ENCODE measurements at places on chromosomes 16 and 17.

DNA sequence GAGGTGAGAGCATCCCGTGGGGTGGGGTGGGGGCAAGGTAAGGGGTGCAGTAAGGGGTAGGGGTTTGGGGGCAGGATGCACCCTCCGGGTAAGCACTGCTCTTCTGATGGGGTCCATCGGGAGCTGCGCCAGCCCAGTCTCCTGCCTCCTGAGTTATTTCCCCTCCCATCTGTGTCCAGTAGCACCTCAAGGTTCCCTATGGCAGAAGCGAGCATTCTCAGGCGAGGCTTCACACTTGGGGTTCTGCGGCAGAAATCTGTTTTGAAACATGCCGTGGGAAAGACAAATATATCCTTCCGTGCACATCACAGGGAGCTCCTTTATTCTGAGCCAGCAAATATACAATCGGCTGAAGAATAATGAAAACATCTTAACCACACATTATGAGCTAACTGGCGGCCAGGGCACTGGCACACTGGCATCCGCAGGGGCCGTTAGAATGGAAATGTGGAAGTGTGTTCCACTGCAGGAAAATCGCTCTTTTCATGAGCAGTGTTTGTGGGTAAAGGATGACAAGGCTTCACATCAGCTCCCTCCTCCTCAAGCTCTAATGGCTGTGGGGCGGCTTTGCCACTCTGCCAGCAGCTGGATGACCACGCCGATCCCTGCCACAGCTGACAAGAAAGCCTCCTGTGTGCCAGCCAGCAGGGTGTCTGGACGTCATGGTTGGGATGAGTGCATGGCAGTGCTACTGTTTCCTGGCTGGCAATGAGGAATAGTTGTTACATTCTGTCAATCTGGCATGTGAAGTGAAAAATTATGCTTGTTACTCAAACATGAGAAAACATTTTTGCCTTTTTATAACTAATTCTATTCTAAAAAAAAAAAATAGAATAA, 20.0 kb downstream of the MTHFSD start:
- DNase-seq: no peak

DNA sequence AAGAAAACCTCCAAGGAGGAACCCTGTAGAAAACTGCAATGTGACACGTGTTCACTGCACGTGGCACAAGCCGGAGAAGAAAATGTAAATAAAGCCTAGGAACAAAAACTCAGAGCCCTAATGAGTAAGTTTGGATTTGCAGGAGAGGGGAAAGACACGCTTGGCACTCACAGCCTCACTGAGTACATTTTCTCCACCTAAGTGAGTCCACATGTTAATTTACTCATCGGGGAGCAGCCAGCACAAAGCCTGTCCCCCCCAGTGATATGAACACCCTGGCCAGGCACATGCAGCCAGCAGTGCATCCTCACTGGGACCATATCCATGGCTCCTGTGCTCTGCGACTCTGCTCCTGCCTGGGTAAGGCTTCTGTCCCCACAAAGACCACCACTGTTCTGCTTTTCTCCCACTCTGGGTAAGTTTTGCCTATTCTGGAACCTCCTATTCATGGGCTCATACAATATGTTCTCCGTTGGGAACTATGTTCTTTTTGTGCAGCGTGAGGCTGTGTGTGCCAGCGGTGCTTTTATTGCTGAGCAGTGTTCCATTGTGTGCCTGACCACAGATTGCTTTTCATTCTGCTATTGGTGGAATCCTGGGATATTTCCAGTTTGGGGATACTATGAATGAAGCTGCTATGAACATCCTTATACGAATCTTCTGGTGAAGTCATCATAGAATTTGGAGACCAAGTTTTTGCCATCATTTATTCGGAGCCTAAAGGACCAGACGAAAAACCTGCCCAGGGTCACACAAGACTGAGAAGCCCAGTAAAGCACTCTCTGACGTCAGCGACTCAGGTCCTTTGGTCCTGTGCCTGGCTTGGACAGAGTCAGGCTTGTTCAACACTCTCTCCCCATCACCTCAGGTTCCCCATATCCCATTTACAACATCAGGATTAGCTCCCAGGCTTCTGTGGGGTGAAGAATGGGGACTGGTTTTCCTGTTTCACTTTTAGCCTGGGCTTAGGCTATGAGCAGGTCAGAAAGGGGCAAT, 53.3 kb downstream of the RNF112 start:
- DNase-seq: no peak

DNA sequence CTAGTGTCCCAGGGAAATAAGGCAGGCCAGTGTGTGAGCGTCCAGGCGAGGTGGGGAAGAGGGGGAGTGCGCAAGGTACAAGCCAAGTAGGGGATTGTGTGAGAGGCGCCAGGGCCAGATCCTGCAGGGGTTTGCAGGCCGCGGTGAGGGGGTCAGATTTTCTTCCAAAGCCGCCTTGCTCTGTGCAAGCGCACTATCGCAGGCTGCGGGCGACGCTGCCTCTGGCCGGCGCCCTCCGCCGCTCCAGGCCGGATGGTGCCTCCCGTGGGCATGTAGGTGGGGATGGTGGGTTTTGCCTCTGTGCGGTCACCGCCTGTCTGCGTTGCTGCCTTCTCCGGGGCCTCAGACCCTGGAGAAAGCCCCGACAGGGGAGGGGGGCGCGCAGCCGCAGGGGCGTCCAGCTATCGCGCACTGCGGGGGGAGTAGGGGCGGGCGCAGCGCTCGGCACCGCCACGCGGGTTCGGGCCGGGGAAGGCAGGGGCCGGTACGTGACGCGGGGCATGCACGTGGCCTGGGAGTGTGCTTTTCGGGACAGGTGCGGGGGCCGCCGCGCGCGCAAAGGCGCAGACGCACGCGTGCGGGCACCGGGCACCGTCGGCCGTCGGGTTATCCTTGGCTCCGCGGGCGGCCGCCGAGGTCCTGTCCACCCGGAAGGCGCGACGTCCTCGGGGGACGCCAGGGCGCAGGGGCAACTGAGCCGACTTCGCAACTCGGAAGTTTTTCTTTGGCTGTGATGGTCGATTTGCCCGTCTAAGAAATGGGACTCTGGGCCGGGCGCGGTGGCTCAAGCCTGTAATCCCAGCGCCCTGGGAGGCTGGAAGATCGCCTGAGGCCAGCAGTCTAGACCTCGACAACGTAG, 1.1 kb upstream of the HAPSTR1 start:
- peak; percentile 3 for DNase-seq

- no peak for DNase-seq
These were observed 35.2 kb downstream of the SLC7A5 start for GRCh38 chr16:87834005-87834667.

- no peak for DNase-seq
These were observed 265.2 kb downstream of the XYLT1 start for GRCh38 chr16:17205279-17206211.

All from NCI-H1417 treated with DMSO at 0.1 percent for 48 hours (cell line).